Spleen (tissue), 13 donors: ENCODE measurements at places on chromosomes 12 and 14. TPM values are rescaled to one million over a fixed set of nuclear protein-coding genes. Genes with fewer than 3 reads are reported as not detected.

The KDM2B gene
- 20.8 TPM for polyA plus RNA-seq

The CACNA2D4 gene
- polyA plus RNA-seq = 5.0 TPM

The BHLHE41 gene
- polyA plus RNA-seq = 19.5 TPM

The TSPAN19 gene
- 0.51 TPM for polyA plus RNA-seq

The PROX2 gene
- 0.09 TPM for polyA plus RNA-seq

The TMEM121 gene
- 3.6 TPM for polyA plus RNA-seq

- H3K27ac ChIP-seq = no peak overlapping the region
- H3K36me3 ChIP-seq = no peaks in the 10 kb centered on the region
- H3K4me3 ChIP-seq = no peak overlapping the region
- H3K4me1 ChIP-seq = peaks cover 5% of the 10 kb centered on the region
- DNase-seq = no peak
- no peaks in the 10 kb centered on the region for H3K27me3 ChIP-seq
Observed at GRCh38 chr12:3972576-3972975, 99.4 kb upstream of the PARP11 start.

DNA sequence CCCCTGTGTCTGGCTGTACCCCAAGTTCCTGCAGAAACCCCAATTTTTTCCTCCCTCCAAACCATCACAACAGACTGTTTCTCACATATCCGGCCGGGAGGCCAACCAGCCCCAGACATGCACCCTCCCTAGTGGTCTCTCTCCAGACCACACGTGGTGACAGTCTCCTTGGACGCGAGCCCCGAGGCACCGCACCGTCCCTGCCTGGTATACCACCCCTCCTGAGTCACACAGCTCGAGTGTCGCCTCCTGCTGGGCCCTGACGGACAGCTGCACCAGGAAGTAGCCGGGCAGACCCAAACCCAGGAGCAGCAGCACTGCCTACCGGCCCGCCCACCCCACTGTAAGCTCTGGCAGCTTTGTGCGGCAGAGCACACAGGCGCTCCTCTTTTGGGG, 97.4 kb downstream of the RFLNA start:
- peaks cover 74% of the 10 kb centered on the region for H3K4me1 ChIP-seq
- no peak overlapping the region for H3K27ac ChIP-seq
- H3K4me3 ChIP-seq = no peak overlapping the region
- no peaks in the 10 kb centered on the region for H3K27me3 ChIP-seq
- H3K36me3 ChIP-seq = no peaks in the 10 kb centered on the region
- DNase-seq = peak; percentile 85

DNA sequence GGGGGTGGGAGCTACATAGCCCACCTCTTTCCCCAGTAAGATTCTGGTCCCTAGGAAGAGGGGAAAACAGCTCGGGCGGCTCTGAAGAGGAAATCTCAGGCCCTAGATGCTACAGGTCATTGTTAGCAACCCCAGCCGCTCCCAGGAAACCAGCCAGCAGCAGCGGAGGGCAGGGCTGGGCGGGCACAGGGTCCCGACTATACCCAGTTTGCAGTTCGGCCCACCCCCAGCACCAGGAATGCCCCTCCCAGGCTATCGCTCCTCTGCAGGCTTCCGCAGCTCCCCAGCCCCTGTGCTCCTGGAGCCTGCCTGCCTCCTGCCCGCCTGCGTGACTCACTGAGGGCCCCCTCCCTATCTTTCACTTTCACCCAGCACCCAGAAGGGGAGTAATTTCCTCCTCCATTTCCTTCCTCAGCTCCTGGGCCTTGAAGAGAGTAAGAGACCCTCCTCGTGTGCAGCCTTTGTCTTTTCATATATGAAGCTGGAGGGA, 27.2 kb upstream of the PNMA1 start:
- H3K27ac ChIP-seq = peak overlapping the region; percentile 89
- H3K36me3 ChIP-seq = peaks cover 33% of the 10 kb centered on the region
- H3K4me3 ChIP-seq = peak overlapping the region; percentile 7
- H3K4me1 ChIP-seq = peaks cover 70% of the 10 kb centered on the region
- H3K27me3 ChIP-seq = no peaks in the 10 kb centered on the region

GRCh38 chr14:92321701-92322100, 1.3 kb upstream of the SLC24A4 start:
- no peaks in the 10 kb centered on the region for H3K36me3 ChIP-seq
- peaks cover 58% of the 10 kb centered on the region for H3K27me3 ChIP-seq
- H3K4me1 ChIP-seq = peaks cover 22% of the 10 kb centered on the region

GRCh38 chr12:13193505-13194231, 2.9 kb upstream of the EMP1 start:
- no peaks in the 10 kb centered on the region for H3K36me3 ChIP-seq
- no peak overlapping the region for H3K4me3 ChIP-seq
- no peak overlapping the region for H3K27ac ChIP-seq

DNA sequence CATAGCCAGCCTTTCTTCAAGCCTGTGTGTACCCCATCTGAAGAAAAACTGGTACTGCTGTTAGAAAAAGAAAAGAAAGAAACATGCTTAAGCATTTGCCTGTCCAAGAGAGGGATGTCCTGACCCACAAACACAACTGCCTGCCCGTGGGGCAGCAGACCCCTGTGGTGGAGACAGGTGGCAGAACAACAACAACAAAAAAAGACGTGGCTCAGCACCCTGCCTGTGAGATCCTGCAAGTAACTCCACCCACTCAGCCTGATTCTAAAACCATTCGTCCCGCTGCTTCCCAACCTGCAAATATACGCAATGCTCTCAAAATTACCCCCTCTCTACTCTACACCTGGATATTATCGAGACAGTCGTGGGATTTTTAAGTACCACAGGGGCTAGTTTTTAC, 64.9 kb upstream of the ZDHHC17 start:
- DNase-seq = no peak
- H3K4me1 ChIP-seq = peaks cover 11% of the 10 kb centered on the region
- no peaks in the 10 kb centered on the region for H3K36me3 ChIP-seq
- H3K4me3 ChIP-seq = no peak overlapping the region
- H3K27ac ChIP-seq = no peak overlapping the region

- H3K4me1 ChIP-seq = peaks cover 8% of the 10 kb centered on the region
- DNase-seq = no peak
- no peak overlapping the region for H3K4me3 ChIP-seq
- no peaks in the 10 kb centered on the region for H3K27me3 ChIP-seq
Observed at GRCh38 chr14:20848316-20848954, 42.8 kb upstream of the RNASE3 start.

DNA sequence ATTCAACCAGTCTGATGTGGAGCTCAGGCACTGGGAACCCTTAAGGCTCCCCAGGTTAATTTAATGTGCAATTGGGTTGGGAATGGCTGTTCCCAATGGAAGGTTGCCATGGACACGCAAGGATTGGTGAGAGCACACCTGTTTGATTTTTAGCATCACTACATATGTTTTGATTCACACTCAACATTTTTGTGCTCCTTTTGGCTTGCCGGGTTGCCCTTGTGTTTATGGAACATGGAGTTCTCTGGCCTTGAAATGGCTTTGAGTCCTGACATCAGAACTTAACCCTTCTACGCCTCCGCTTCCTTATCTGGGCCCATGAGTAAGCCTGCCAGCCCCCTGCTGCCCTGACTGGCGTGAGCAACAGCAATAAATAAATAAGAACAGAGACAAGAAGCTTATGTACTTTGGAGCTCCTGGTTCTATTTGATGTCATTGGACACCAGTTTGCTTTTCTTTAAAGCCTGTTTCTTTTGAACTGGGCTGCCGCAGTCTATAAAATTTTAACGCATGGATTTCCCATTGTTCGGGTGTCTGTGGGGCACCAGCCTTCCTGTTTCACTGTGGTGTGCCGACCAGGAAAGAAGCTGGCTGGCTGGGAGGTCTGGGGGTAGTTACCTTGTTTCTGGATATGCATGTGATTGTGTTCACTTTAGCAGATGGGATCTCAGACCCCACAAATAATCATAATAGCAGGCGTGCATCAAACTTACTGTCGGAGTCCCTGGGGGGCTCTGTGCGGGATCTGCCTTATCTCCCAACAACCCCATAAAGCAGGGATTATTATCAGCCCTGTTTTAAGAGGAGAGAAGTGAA, 27.8 kb downstream of the TBX3 start:
- no peaks in the 10 kb centered on the region for H3K36me3 ChIP-seq
- no peak overlapping the region for H3K4me3 ChIP-seq
- H3K27me3 ChIP-seq = no peaks in the 10 kb centered on the region

DNA sequence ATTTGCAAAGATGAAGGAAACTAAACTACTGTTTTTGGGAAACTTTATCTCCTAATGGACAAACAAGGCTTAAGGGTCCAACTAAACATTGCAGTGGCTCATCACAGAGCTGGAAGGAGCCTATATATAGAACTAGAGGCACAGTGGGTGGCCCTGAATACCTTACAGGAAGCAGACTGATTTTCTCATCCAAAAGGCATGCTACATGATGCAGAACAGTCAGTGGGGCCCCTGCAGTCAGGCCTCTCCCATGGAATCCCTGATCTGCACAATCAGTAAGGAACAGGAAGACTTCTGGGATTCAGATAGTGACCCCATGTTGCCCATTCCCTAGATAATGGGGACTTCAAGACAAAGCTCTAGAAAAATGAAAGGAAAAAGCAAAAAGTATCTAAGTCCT, 1.9 kb upstream of the LLPH start:
- no peak overlapping the region for H3K4me3 ChIP-seq
- no peak overlapping the region for H3K27ac ChIP-seq
- no peaks in the 10 kb centered on the region for H3K27me3 ChIP-seq
- H3K36me3 ChIP-seq = no peaks in the 10 kb centered on the region
- DNase-seq = no peak
- peaks cover 49% of the 10 kb centered on the region for H3K4me1 ChIP-seq

DNA sequence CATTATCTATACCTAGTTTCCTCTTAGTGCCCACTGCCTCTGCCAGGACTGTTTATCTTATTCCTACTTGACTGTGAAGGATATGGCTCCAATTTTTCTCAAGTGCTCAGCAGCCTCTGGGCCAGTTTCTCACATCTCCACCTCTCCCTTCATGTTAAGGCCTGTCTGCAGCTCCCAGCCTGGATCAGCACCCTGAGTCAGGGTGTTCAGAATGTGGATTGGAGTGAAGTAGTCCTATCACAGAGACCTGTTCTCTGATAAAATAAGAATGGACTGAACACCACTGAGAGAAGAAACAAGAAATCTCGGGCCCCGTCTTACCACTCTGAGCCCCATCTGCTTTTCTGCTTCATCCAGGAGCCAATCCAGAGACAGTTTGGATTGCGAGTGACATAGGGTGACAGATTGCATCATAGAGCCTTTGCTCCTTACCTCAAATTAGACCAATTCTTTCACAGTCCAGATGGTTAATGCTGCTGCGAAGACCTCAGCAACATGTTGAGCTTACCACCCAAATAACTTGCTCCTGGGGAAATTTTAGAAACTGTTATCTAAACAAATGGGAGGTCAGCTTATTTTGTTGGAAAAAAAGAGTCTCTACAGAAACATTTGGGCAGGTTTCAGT, 473.1 kb downstream of the PDZRN4 start:
- H3K4me3 ChIP-seq = no peak overlapping the region
- H3K27ac ChIP-seq = no peak overlapping the region
- no peaks in the 10 kb centered on the region for H3K27me3 ChIP-seq

DNA sequence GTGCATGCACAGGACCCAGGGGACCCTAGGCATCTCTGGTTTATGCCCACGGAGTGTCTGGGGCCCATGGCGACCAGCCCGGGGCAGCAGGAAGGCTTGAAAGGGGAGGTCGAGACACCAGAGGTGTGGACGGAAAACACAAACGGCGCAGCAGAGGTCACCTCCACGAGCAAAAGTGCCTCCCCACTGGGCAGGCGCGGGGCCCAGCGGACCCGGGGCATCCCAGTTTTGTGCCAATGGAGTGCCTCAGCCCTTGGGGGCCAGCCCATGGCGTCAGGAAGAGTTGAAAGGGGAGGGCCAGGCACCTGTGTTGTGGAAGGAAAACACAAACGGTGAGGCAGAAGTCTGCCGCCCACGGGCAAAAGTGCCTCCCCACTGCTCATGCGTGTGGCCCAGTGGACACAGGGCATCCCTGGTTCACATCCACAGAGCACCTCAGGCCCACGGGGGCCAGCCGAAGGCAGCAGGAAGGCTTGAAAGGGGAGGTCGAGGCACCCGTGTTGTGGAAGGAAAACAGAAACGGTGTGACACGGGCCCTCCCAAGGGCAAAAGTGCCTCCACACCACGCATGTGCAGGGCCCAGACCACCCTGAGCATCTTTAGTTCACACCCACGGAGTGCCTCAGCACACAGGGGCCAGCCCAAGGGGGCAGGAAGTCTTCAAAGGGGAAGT, 378.8 kb downstream of the ALG10 start:
- no peaks in the 10 kb centered on the region for H3K36me3 ChIP-seq
- peak; percentile 50 for DNase-seq
- no peak overlapping the region for H3K4me3 ChIP-seq
- no peaks in the 10 kb centered on the region for H3K27me3 ChIP-seq

DNA sequence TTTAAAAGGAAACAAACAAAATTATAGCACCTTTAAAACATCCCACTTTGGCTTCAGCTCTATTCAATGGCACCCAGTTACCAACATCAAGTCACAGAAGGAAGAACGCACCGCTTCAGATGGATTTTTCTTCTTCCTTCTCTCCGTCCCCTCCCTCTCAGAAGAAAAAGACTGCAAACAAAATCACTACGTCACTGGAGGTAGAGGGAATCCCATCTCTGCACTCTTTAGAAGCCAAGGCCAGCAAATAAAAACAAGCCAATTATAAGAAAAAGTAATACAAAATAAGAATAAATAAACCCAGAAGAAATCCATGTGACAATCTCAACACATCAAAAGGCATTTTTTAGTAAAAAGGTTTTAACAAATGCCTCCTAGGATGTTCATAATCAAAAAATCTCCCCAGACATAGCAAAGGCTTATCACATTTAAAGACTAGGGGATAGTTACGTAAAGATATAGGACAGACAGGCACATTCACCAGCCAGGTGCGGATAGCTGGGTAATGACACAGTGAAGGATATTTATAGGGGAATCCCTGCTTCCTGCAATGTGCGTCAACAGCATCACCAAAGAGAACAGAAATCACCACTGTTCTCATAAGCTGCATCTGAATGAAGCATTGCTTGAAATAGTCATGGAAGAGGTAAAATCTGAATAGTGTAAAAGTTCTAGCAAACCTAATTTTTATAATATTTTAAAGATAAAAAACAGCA, 89.4 kb downstream of the R3HDM2 start:
- H3K27ac ChIP-seq = no peak overlapping the region
- H3K36me3 ChIP-seq = no peaks in the 10 kb centered on the region
- no peak for DNase-seq
- H3K27me3 ChIP-seq = no peaks in the 10 kb centered on the region
- H3K4me1 ChIP-seq = peaks cover 11% of the 10 kb centered on the region
- H3K4me3 ChIP-seq = no peak overlapping the region

DNA sequence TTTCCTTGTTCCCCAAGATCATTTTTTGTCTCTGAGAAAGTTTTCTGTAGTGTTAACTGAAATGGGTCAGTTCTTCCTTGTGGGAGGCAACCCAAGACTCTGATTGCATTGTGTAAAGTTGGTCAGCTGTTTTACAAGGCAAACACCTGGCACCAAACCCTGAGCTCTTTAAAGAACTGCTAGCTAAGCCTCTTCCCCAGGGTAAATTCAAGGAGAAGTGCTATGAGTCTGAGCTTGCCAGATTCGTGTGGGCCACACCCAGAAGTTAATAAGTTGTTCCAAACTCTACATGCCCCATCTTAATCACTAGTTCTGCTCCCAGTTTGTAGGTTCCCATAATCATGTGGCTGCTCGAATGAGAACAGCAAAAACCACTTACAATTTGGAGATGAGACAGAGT, 214.5 kb downstream of the BTG1 start:
- no peaks in the 10 kb centered on the region for H3K36me3 ChIP-seq
- H3K4me3 ChIP-seq = no peak overlapping the region
- DNase-seq = no peak

- DNase-seq = no peak
- H3K27ac ChIP-seq = no peak overlapping the region
- no peaks in the 10 kb centered on the region for H3K36me3 ChIP-seq
Observed at GRCh38 chr14:82398256-82398655, 864.6 kb upstream of the SEL1L start.
